ENCODE measurements at places on chromosomes 6 and 20. TPM values are rescaled to one million over a fixed set of nuclear protein-coding genes. Genes with fewer than 3 reads are reported as not detected.

Gene HBS1L
- total RNA-seq: 102 TPM

Gene GSTA3
- not detected for total RNA-seq

Gene DNMT3B
- total RNA-seq: 0.74 TPM

Gene ADGB
- total RNA-seq: not detected

Gene EIF2S2
- total RNA-seq: 89.0 TPM

Gene MAFB
- not detected for total RNA-seq

Gene MTFR2
- total RNA-seq: 7.3 TPM

Gene BMP2
- total RNA-seq: 0.05 TPM

Gene KCNG1
- total RNA-seq: 5.2 TPM

Gene CDSN
- not detected for total RNA-seq

Gene SIRPB2
- not detected for total RNA-seq

Gene MEP1A
- not detected for total RNA-seq

Gene SH3BGRL2
- 0.29 TPM for total RNA-seq

Gene SRSF12
- not detected for total RNA-seq

Gene LY6G6C
- not detected for total RNA-seq

Gene EFCAB8
- not detected for total RNA-seq

Gene EPB41L1
- total RNA-seq: 41.1 TPM

Gene CALHM4
- not detected for total RNA-seq

- H3K27me3 ChIP-seq: peaks cover 4% of the 10 kb centered on the region
- peaks cover 69% of the 10 kb centered on the region for H3K36me3 ChIP-seq
- H3K4me3 ChIP-seq: peak overlapping the region; percentile 62
Measured at GRCh38 chr6:148520109-148520841, 177.6 kb downstream of the SASH1 start.

GRCh38 chr20:32326504-32326845, 31.7 kb upstream of the ASXL1 start:
- H3K4me3 ChIP-seq: no peak overlapping the region
- peaks cover 22% of the 10 kb centered on the region for H3K4me1 ChIP-seq
- H3K27ac ChIP-seq: peak overlapping the region; percentile 77
- H3K36me3 ChIP-seq: peaks cover 4% of the 10 kb centered on the region
- no peaks in the 10 kb centered on the region for H3K27me3 ChIP-seq

GRCh38 chr6:105041880-105042279, 85.0 kb downstream of the LIN28B start:
- H3K4me1 ChIP-seq: peaks cover 5% of the 10 kb centered on the region
- no peak overlapping the region for H3K27ac ChIP-seq
- H3K4me3 ChIP-seq: no peak overlapping the region

DNA sequence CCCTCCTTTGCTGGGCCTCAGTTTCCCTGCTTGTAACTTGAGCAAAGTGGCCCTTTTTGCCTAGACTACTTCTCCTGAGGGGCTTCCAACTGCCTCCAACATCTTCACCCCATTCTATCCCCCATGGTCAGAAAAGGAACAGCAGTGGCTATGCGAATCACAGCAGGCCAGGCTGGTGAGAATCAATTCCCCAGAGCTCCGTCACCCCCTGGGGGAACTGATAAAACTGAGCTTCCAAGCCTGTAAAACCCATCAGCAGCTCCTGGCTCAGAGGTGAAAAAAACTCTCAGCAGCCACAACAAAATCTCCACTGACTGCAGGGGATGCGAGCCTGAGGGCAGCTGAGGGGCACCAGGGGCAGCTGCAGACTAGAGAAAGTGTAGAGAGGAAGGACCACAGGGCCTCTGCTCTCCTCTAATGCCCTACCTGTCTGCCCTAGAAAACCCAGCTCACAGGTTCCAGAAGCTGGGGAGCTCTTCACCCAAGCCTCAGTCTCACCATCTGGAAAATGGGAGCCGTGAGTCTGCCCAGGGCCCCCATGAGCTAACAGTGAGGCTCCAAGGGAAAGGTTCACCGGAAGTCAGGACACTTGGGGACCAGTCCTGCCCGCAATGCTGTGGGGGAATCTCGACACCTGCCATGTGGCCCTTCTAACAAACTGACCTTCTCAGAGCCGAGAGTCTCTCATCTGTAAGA, 120.6 kb downstream of the GRM4 start:
- H3K4me3 ChIP-seq: no peak overlapping the region
- no peaks in the 10 kb centered on the region for H3K4me1 ChIP-seq
- no peak for DNase-seq
- no peak overlapping the region for H3K27ac ChIP-seq
- H3K36me3 ChIP-seq: no peaks in the 10 kb centered on the region

- peaks cover 36% of the 10 kb centered on the region for H3K27me3 ChIP-seq
- H3K36me3 ChIP-seq: no peaks in the 10 kb centered on the region
- DNase-seq: no peak
- H3K4me1 ChIP-seq: peaks cover 6% of the 10 kb centered on the region
- H3K27ac ChIP-seq: no peak overlapping the region
Measured at GRCh38 chr6:43298565-43299337, 691 bp downstream of the SLC22A7 start.

GRCh38 chr20:59961423-59961822, 3.2 kb downstream of the CDH26 start:
- H3K4me1 ChIP-seq: no peaks in the 10 kb centered on the region
- H3K27me3 ChIP-seq: no peaks in the 10 kb centered on the region
- no peaks in the 10 kb centered on the region for H3K36me3 ChIP-seq
- H3K27ac ChIP-seq: no peak overlapping the region

DNA sequence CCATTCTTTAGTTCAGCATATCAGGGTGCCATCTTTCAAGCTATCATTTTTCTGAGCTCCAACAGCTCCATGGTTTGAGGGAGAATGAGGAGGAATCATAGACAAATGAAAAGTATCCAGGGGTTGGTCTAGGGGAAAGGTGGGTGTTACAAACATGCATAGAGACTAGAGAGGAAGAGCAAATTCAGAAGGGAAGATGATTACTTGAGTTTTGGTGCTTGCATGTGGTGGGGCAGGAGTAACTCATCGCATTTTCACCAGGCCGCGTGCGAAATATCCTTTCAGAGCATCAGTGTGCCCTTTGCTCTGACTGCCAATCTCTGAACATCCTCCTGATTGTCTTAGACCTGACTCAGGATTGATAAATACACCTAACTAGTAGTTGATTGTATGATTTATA, 7.7 kb upstream of the BICRAL start:
- H3K36me3 ChIP-seq: no peaks in the 10 kb centered on the region
- no peak overlapping the region for H3K27ac ChIP-seq
- no peak for DNase-seq
- H3K4me3 ChIP-seq: no peak overlapping the region
- H3K27me3 ChIP-seq: no peaks in the 10 kb centered on the region
- H3K4me1 ChIP-seq: peaks cover 43% of the 10 kb centered on the region

DNA sequence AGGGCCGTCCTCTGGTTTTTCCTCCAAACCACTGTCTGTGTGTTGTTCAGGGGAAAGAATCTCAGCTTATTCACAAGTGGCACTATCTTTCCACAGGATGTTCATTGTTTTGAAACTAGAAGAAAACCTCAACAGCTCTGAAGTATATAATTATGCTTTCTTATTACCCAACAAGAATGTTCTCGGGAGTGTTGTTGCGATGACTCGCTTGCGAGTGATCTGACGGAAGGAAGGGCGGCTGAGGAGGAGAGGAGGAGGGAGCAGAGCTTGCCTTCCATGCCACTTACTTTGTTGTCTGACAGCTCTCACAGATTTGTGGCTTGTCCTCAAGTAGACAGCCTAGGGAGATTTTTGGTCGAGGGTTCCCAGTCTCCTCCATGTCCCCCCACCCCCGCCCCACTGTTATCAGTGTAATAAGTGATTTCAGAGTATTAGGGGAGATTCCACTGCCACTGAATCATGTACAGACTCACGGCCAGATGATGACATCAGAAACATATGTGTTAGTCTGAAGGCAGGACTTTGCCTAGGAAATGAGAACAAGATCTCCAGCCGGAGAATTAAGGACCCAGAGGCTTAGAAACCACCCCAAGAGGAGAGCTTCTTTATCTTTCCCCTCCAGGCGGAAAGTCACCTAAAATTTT, 80.7 kb upstream of the CCN6 start:
- no peaks in the 10 kb centered on the region for H3K27me3 ChIP-seq
- H3K27ac ChIP-seq: peak overlapping the region; percentile 99
- no peaks in the 10 kb centered on the region for H3K36me3 ChIP-seq
- peaks cover 52% of the 10 kb centered on the region for H3K4me1 ChIP-seq
- DNase-seq: peak; percentile 90
- peak overlapping the region; percentile 71 for H3K4me3 ChIP-seq

DNA sequence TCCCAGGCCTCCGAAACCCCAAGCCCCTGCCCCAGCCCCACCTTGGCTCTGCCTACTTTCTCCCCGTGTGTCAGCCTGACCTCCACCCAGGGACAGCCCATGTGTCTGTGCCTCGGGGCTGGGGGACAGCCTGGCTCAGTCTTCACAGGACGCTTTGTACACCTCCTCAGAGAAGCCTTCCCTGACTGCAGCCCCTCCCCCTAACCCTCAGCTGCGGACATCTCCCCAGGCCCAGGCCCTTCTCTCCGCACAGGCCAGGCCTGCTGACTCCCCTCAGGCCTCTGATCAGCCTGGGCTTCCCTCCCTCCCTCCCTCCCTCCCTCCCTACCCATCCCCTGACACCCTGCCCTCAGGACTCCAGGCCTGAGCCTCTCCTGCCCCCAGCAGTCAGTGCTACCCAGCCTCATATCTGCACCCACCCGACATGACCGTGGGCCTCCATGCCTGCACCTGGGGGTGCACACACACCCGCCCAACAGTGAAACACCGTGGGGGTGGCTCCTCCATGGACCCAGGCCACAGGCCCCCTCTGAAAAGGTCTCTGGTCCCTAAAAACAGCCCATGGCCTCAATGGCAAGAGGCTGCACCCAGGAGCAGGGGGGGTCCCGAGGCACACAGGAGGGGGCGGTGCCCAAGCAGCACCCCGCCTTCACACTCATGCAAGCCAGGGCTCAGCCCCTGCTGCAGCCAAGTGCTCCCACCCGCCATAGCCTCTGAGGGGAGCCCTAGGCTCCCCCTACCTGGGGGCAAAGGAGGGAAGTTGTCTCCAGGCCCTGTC, 12.9 kb downstream of the LAMA5 start:
- H3K36me3 ChIP-seq: no peaks in the 10 kb centered on the region
- DNase-seq: no peak

DNA sequence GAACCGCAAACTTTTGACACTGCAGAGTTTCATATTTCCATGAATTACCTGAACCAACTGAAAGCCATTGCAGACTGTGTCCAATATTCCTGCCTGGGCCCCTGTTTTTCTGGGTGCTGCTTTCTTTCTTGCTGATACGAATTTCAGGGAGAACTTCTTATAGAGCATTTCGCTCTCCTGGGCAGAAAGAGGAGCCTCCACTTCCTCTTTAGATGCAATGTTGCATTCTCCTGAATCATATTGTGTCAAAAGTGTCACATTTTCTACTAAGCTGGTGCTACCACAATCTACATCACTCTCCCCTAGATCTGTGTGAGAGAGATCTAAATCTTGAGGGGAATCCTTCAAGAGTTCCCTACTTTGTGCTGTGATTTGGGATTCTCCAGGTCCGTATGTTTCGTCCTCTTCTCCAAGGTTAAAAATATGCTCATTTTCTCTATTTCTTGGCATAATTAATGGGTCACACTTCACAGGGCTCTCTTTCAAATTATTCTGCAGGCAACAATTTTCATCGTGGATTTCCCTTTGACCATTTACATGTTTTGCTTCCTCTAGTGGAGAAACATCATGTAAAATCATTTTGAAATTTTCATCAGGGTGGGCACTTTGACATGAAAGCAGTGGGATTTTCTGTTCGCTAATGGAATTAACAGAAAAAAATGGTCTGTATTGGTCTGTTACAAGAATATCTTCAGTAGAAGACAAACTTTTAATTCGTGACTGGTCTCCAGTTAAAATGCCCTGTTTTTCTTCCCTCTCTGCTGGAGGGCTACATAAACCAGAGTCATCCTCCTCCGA, 102.3 kb downstream of the DST start:
- no peaks in the 10 kb centered on the region for H3K4me1 ChIP-seq
- no peak overlapping the region for H3K27ac ChIP-seq
- no peaks in the 10 kb centered on the region for H3K27me3 ChIP-seq
- H3K4me3 ChIP-seq: no peak overlapping the region

GRCh38 chr20:48262466-48262865, 477.2 kb upstream of the SULF2 start:
- H3K36me3 ChIP-seq: no peaks in the 10 kb centered on the region
- H3K4me3 ChIP-seq: no peak overlapping the region
- H3K27ac ChIP-seq: no peak overlapping the region
- no peaks in the 10 kb centered on the region for H3K4me1 ChIP-seq

DNA sequence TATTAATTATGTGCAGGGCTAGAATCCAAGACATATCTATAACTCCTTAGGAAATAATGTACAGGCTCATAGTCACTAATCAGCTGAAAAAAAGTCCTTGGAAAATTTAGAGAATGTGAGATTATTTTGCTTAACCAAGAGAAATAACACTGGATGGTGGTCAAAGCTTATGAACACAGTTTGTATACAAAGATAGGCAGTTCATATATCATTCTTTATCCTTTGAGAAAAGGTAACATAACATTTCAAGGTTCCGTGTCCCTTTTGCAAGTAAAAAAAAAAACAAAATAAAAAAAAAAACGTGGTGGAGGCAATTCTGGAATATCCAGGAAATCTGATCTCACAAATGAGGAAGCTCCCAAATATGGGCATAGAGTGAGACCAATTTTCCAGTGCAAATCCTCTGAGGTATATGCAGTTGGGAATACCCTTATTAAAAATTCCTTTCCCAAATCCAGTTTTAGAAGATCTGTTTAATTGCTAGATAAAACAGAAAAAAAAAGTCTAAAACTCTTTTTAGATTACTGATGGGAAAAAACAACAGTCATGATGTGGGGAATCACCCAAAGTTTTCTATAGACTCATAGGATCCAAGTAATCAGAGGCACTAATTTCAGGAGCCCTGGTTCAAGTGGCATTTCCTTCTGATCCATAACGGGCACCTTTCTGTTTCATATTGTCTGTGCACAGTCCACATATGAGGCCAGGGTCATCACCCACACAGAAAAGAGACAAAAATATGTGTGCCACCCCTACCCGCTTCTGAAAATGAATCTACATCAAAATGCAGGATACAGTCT, 17.7 kb upstream of the TNFAIP3 start:
- no peaks in the 10 kb centered on the region for H3K36me3 ChIP-seq
- H3K4me1 ChIP-seq: peaks cover 39% of the 10 kb centered on the region
- DNase-seq: no peak
- H3K4me3 ChIP-seq: peak overlapping the region; percentile 33
- no peak overlapping the region for H3K27ac ChIP-seq

DNA sequence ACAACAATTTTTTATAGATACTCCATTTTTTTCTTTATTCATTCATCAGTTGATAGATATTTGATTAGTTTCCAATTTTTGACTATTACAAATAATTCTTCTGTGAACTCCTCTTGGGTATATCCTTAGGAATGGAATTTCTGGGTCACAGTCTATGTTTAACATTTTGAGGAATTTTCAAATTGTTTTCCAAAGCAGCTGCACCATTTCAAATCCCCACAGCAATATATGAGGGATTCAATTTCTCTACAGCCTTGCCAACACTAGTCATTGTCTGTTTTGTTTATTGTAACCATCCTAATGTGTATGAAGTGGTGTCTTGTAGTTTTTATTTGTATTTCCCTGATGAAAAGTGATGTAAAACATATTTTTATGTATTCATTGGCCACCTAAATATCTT, 320.3 kb upstream of the DEFB112 start:
- no peaks in the 10 kb centered on the region for H3K27me3 ChIP-seq
- no peak overlapping the region for H3K27ac ChIP-seq
- no peaks in the 10 kb centered on the region for H3K36me3 ChIP-seq
- H3K4me1 ChIP-seq: no peaks in the 10 kb centered on the region

- H3K4me3 ChIP-seq: peak overlapping the region; percentile 81
- peaks cover 42% of the 10 kb centered on the region for H3K36me3 ChIP-seq
- peak overlapping the region; percentile 98 for H3K27ac ChIP-seq
Measured at GRCh38 chr6:85464722-85465150, 14.9 kb downstream of the NT5E start.
